ENCODE measurements at places on chromosomes 4 and X.

DNA sequence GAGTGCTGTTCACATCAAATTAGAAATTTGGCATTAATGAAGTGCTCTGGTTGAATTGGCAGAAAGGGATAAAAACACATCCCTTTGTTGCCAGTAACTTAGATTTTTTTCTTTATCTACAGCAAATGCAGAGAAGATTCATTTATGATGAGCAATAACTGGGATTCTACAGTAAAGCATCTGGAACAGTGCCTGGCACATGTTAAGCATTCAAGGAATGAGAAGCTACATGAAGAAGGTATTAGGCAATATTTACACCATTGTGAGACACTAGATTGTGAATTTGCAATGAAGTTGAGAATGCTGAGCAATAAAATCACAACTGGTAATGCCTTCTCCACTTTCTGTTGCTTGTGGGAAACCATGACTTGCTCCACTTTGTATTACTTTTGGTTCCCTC lies 33.5 kb downstream of the PCDH19 start:
- DNase-seq: no peak

- DNase-seq: no peak
These were observed 25.9 kb upstream of the LNX1 start for GRCh38 chr4:53617101-53617680.

GRCh38 chrX:12497832-12498591 lies 293.2 kb upstream of the PRPS2 start:
- no peak for DNase-seq

- no peak for DNase-seq
These were observed 92.0 kb downstream of the TRAPPC11 start for GRCh38 chr4:183751106-183751505.

GRCh38 chr4:37902212-37902611 lies 11.3 kb downstream of the TBC1D1 start:
- DNase-seq: no peak

DNA sequence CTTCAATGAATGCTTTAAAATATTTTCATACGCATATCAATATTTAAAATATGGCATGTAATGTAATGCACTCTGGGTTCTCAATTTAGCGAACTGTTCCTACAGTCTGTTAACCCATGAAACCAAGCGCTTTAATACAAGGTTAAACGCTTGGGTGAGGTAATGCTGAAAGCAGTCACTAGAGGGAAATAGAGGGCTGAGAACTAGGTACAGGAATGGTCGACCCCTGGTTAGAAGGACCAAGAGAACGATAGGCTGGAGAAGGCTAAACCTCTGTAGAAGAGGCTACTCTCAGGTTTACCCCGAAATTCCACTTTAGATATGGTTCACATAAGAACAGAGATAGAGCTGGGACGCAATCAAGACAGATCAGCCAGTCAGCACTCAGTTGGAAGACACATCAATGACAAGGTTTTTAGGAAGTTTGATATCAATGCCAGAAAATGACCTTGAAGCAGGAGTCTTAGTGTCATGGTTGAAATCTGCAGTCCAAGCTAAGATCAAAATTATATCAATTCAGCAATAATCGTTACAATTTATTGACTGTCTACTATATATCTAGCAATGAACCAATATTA lies 26.9 kb downstream of the ARSJ start:
- DNase-seq: peak; percentile 34

GRCh38 chrX:153378607-153379006 lies 22.5 kb downstream of the PNMA6E start:
- no peak for DNase-seq

DNA sequence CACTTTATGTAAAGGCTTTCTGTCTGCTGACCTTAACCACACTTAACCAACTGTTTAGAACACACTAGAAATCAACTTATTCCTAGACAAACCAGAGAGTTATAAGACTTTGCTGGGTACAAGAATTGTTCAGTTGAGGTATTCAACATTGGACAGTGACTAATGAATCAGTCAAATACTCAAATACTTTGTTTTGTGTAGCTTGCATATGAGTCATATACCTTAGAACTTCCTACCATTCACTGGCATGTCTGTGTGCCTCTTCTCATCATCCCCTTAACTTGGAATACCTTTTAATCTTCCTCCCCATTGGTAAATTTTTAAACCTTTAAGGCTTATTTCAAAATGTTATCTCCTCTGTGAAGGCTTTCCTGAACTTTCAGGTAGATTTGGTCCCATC lies 708.8 kb upstream of the GRIA3 start:
- DNase-seq: no peak

GRCh38 chrX:17758382-17758781 lies 21.1 kb downstream of the SCML1 start:
- no peak for DNase-seq

DNA sequence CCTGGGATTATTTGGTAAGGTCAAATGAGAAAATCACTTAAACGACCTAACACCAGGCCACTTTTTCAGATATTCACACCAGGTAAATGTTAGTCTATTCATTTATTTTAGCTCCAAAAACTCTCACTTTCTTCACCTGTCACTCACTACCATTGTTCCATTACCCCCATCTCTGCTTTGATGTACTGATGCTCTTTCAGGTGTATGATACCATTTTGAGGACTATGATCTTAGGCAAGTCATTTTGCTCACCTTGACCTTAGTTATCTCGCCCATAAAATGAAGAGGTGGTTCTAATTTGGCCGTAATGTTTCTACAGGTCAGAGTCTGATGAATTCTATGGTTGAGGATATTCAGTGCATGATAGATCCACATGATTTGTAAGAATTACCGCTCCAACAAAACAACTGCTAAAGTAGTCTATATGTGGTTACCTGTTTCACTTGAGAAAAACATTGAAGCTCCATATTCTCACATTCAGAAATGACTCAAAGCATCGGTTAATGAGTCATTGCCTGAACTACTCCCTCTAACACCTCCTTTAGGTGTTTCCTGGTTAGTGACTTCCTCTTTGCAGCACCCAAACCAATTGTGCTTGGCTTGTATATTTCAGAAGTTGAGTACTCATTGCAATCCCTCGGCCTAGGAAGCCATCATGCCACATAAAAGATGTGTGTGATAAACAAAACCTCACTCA lies 4.5 kb downstream of the DTHD1 start:
- DNase-seq: no peak

DNA sequence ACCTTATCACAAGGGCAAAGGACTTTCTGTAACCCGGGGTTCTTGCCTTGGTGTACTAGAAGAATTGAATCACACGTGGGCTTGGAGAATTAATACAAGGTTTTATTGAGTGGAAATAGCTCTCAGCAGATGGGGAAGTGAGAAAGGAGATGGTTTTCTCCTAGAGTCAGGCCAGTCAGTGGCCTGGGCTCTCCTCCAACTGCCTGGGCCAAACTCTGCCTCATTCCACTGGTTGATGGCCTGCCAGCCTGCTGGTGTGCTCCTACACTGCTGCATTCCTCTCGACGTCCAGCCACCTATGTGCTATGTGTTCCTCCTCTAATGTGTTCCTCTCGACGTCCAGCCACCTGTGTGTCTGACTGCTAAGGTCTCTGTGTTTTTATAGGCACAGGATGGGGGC lies 35.3 kb upstream of the SPIN2A start:
- DNase-seq: no peak

DNA sequence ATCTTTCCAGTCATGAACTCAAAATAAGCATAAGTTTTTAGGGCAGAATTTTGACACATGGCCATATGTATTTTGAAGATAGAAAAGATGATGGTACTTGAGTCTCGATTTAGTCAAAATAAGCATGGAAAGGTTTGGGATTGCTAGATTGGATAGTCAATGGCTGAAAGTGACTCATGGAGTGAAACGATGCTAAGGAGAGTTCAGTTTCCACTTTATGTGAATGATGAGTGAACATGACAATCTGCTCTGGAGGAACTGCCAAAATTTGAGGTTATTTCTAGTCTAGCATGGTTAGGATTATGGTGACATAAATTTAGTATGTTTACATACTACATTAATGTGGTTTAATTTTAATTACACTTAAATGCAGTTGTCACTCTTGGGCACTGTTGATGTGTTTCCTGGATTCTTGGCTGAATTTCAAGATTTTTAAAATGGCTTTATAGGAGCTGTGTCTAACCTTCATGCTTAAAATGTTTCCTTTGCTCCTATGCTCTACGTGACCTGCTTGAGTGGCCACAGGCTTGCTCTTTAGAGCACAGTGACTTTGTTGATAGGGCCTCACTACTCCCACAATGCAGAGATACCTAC lies 17.1 kb downstream of the DDX3X start:
- DNase-seq: no peak

DNA sequence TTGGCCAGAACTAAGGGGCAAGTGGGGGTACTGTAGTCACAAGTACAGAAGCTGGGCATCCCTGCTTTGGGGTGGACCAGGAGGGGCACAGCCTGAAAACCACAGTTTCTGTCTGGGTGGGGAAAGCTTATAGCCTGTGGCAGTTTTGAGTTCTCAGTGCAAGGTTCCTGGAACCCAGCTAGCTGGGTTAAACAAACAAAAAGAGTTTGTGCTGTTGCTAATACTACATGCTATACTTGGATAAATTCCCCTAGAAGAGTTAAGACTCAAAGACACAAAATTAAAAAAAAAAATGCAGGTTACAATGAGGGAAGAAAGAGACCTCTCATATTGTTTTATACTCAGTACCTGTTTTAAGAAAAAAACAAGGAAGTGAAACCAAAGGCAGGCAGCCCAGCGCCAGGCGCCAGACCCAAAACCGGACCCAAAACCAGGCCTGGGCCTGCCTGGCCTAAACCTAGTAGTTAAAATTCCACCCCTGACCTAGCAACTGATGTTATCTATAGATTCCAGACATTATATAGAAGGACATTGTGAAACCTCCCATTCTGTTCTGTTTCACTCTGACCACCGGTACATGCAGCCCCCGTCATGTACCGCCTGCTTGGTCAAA lies 50.8 kb downstream of the SLC2A9 start:
- DNase-seq: no peak

GRCh38 chr4:7389101-7389701 lies 45.5 kb downstream of the PSAPL1 start:
- no peak for DNase-seq

GRCh38 chrX:132216283-132216682 lies 3.0 kb downstream of the RAP2C start:
- no peak for DNase-seq

- peak; percentile 21 for DNase-seq
These were observed 1535.4 kb upstream of the ADGRL3 start for GRCh38 chr4:59664771-59665170.

GRCh38 chr4:57443308-57443707 lies 333.1 kb upstream of the IGFBP7 start:
- no peak for DNase-seq
